ENCODE measurements at places on chromosomes 12 and 14.

- DNase-seq = no peak
Measured at GRCh38 chr14:74538411-74539391, 45.1 kb downstream of the ISCA2 start.

DNA sequence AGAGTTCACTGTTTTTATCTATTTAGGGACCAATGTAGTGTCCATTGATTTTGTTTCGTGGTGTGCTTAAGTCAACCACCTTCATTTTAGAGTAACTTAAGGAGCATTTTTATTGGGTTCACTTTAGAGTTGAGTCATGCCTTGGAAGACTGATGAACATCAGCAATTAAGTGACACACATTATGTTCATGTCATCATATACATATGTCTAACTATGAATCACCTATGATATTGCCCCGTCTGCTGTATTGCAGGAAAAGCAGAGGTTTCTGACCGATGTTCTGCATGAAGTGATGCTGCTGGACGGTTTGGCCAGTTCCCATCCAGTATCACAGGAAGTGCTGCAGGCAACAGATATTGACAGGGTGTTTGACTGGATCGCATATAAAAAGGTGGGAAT is 227.1 kb downstream of the TRHDE start:
- DNase-seq = no peak

DNA sequence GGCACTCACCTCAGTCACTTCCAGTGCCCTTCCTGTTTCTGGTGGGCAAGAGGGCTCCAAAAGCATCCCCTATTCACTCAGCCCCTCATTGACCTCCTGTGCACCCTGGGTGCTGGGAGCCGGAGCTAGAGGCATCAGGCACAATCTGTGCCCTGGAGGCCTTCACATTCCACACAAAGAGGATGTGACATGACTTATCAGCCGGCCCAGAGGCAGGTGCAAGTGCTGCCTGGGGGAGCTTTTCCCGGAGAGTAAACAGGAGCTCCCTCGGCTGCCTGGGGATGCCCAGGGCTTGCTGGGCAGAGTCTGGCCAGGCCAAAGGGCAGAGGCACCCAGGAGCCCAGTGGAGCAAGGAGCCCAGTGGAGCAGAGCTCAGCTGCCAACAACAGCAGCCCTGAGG is 64.5 kb downstream of the BCL11B start:
- no peak for DNase-seq

GRCh38 chr14:55819610-55820304 is 239.8 kb downstream of the KTN1 start:
- no peak for DNase-seq

DNA sequence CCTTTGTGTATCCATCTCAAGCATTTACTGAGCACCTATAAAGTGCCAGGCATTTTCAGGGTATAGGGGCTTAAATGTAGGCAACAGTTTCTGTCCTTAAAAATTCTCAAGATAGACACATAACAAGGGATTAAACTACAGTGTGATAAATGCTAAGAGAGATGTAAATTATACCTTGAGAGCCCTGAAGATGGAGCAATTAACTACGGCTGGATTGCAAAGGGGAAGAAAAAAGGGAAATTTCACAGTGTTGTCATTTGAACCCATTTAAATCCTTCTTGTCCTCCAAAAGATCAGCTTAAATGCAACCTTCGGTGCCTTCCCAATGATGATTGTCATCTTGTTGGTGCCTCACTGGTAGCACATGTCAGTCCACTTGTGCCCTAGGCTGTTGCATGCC is 11.5 kb upstream of the IL26 start:
- DNase-seq = peak; percentile 18

GRCh38 chr14:61315313-61315712 is 6.1 kb upstream of the PRKCH start:
- DNase-seq = no peak

DNA sequence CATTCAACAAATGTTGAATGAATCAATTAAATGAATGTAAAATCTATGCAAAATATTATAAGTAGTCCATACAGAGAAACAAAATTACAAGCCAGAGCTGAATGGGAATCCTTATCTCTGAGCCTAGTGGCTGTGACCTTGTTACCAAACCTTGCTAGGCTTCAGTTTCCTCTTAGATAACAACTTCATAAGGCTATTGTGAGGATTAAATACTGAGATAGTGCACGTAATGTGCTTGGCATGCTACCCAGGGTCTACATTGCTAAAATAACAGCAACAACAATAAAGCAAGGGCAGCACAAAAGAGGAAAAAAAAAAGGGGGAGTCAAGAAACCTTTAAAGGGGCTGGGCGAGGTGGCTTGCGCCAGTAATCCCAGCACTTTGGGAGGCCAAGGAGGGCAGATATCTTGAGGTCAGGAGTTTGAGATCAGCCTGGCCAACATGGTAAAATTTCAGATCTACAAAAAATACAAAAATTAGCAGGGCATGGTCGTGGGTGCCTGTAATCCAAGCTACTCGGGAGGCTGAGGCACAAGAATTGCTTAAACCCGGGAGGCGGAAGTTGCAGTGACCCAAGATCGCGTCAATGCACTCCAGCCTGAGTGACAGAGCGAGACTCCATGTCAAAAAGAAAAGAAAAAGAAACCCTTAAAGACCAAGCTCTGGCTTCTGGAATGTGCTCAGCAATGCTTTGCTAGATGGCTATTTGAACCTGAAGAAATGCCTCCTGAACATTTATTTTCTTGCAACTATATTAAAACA is 14.1 kb downstream of the STAB2 start:
- no peak for DNase-seq

DNA sequence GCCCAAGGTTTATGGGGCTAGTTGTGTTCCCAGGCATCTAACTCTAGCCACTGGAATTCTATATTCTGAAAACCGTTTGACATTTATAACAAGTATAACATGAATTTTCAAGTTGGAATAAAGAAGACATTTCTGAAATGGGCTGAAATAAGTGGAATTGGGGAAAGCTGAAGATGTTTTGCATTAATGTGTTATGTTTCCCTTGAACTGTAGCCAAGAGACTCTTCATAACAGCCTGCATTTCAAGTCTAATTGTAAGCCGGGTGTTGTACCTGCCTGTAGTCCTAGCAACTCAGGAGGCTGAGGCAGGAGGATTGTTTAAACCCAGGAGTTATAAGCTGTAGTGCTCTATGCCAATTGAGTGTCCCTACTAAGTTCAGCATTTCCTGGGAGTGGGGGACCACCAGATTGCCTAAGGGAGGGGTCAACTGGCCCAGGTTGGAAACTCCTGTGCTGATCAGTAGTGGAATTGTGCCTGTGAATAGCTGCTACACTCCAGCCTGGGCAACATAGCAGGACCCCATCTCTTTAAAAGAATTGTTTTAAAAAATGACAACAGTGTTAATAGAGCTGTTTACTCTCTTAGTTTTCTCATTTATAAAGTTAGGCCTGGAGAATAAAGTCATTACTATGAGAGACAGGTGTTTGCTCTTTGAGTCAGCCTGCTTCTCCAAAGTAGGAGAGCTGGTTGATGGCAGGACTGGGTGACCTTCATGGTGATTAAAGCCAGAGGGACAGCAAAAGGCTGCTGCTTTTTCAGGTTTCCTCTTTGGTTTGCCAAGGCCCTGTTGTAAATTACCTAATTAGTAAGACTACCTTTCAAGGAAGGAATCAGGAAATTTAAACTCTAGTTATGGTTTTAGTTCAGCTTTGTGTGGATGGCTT is 483.6 kb upstream of the RGS6 start:
- DNase-seq = no peak

DNA sequence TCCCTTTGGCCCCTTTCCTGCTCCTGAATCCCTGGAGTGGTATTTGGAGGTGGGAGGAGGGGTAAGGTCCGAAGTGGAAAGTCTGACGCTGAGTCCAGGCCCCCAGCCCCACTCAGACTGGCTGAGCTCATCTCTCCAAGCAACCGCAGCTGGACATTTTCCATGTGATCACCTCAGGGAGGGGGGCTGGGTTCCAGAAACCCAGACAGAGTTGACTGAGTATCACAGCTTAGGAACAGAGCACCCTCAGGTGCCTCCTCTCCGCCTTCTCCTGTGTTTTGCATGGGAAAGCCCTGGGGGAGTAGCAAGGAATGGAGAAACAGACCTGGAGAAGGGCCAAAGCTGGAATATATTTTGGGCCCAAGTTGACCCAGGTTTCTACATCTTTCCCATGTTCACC is 8.0 kb upstream of the ITGA5 start:
- DNase-seq = no peak

GRCh38 chr12:6494258-6494743 is 399 bp downstream of the NCAPD2 start:
- peak; percentile 40 for DNase-seq

GRCh38 chr12:122965321-122965751 is 927 bp downstream of the ABCB9 start:
- DNase-seq = no peak

All from HL-60 (cell line).